ENCODE measurements at places on chromosomes 6 and 20.
A peak's percentile ranks its signal among the peaks of the same experiment; 100 is the strongest.

DNA sequence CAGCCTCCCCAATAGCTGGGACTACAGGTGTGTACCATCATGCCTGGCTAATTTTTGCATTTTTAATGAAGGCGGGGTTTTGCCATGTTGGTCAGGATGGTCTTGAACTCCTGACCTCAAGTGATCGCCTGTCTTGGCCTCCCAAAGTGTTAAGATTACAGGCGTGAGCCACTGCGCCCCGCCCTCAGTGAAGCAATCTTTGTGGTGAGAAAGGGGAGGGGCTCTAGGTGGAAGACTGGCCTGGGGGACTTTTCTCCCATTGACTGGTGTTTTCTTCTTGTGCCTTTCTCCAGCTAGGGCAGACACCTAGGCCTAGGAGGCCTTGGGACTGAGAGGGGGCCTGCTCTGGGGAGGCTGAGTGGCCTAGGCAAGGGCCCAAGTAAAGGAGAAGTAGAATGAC is 84.1 kb downstream of the DNAAF9 start:
- no peak for DNase-seq

- DNase-seq, result peak; percentile 46
Measured at GRCh38 chr20:24164360-24164759, 175.8 kb upstream of the GGTLC1 start.

GRCh38 chr20:51388756-51389542 is 153.6 kb downstream of the NFATC2 start:
- DNase-seq, result no peak

- DNase-seq, result no peak
Measured at GRCh38 chr20:22711971-22712755, 127.8 kb upstream of the FOXA2 start.

DNA sequence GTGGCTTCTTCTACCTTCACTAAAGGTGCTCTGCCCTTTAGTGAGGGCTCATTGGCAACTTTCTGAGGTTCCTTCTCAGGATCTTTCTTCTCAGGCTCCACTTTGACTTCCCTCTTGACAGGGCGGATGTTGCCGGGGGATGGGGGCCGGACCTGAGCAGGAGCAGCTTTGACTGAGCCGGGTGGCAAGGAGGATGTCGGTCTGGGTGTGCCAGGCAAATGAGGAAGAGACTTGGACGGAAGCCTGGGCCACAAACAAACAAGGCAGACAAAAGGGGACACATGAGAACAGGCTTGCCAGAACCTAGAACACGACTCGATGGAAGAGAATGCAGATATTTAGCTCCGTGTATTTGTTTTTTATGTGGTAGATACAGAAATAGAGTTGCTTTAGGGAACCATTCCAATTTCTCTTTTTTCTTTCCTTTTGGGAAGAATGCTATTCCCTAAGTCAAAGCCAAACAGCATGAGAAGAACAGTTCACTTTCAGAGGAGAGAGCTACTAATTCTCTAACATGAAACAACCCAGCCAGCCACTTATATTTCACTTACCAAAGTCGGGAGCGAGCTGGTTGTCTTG is 76.2 kb upstream of the BCLAF1 start:
- DNase-seq, result no peak
